Colonic mucosa (tissue), 4 donors: ENCODE measurements at places on chromosomes 1 and 21.

DNA sequence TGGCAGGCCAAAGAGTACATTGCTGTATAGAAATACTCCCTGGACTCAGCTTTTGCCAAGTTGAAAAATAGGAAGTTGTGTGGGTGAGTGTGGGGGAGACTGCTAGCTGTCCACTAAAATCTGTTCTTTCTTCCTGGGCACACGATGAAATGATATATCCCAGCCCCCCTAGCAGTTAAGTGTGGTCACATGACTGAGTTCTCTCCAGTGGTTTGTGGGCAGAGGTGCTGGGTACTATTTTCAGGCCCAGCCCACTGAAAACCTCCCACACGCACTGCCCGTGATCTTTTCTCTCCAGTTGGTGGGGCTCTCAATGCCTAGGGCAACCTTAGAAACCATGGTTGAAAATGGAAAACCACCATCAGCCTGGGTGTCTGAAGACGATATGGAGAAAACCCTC lies 119.7 kb upstream of the LMO4 start:
- no peak for DNase-seq

DNA sequence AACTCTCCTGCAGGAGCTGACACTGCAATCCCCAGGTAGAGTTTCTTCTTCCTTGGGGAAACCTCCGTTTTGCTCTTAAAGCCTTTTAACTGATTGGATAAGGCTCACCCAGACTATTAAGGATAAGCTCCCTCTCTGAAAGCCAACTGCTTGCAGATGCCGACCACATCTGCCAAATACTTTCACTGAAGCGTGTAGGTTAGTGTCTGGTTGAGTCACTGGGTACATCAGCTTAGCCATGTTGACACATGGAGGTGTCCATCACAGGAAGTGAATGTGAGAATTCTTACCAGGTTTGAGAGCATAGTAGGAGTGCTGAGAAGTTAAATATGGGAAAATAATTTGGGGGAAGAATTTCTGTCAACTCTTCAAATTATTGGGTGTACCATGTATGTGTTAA lies 202.0 kb downstream of the AJAP1 start:
- no peak for DNase-seq

DNA sequence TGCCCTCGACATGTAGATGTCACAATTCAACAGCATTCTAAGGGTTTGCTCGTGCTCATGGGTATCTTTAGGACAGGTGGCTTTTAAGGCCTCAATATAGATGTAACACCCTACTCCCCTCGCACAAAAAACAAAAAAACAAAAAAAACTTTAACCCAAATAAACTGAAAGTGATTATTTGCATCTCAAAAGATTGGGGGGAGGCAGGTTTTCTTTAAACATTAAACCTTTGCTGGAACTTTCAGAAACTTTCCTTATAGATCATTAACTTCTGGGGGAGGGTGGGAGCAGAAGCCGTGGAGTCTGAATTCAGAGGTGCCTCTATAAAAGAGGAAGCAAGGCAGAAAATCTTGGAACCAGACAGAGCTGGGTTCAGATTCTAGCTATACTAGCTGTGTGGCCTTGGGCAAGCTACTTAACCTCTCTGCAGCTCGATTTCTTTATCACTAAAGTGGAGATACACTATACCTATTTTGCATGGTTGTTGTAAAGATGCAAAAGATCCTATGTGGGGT lies 3.2 kb upstream of the KIAA1614 start:
- DNase-seq = no peak

GRCh38 chr1:14980621-14981218 lies 172.8 kb upstream of the TMEM51 start:
- no peak for DNase-seq

GRCh38 chr1:163999131-163999530 lies 559.9 kb upstream of the PBX1 start:
- no peak for DNase-seq

GRCh38 chr1:91036894-91037829 lies 15.3 kb upstream of the ZNF644 start:
- DNase-seq = peak; percentile 65
